ENCODE measurements at places on chromosomes 3 and 15.
A peak's percentile ranks its signal among the peaks of the same experiment; 100 is the strongest.

DNA sequence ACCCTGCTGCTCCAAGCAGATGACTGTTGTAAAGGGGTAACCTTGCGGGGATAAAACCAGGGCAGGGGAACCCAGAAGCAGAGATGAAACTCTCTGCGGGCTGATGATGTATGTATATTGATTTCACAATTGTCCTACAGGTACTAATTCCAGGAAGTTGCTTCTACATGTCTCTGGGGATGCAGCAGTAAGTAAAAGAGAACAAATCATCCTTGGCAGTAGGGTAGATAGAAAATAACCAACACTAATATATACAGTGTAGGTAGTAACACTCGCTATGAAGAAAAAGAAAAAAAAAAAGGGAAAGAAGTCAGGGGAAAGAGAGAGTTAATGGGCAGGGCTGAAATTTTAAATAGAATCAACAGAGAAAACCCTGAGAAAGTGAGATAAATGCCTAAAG, 50.2 kb downstream of the EPHA3 start:
- no peak overlapping the region for H3K27ac ChIP-seq
- no peak overlapping the region for H3K4me3 ChIP-seq
- no peaks in the 10 kb centered on the region for H3K27me3 ChIP-seq
- no peaks in the 10 kb centered on the region for H3K36me3 ChIP-seq

GRCh38 chr3:23077126-23077525, 126.0 kb upstream of the UBE2E2 start:
- no peak for DNase-seq
- no peak overlapping the region for H3K4me3 ChIP-seq
- H3K27ac ChIP-seq: no peak overlapping the region
- peaks cover 1% of the 10 kb centered on the region for H3K4me1 ChIP-seq
- no peaks in the 10 kb centered on the region for H3K27me3 ChIP-seq
- no peaks in the 10 kb centered on the region for H3K36me3 ChIP-seq

DNA sequence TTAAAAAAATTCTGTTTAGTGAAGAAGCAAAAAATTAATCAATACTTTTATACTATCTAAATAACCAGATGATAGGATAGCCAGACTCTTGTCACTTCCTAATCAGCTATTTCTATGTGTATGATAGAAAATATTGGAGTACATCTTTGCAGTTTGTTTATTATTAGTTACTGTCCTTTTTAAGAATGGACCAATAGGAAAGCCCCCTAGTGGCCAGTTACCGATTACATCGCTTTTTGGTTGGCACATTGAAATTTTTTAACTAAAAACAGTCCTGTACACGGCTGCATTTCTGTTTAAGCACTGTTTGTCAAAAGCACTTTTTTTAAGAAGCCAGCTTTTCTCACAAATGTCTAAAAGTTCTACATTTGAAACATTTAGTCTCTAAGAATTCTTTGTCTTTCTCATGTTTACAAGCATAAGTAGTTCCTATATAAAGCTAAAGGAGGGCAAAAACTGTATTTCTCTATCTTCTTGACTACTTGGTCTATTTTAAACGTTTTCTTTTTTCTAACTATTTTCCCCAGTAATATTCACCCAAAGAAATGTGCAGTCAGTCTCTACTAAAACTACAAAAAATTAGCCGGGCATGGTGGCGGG, 253.2 kb upstream of the LRTM1 start:
- H3K4me1 ChIP-seq: no peaks in the 10 kb centered on the region
- DNase-seq: peak; percentile 19
- no peak overlapping the region for H3K27ac ChIP-seq
- H3K36me3 ChIP-seq: no peaks in the 10 kb centered on the region
- no peak overlapping the region for H3K4me3 ChIP-seq
- no peaks in the 10 kb centered on the region for H3K27me3 ChIP-seq

GRCh38 chr3:175593331-175593730, 734.2 kb downstream of the NAALADL2 start:
- no peaks in the 10 kb centered on the region for H3K36me3 ChIP-seq
- DNase-seq: no peak
- no peak overlapping the region for H3K4me3 ChIP-seq
- no peak overlapping the region for H3K27ac ChIP-seq
- no peaks in the 10 kb centered on the region for H3K4me1 ChIP-seq
- H3K27me3 ChIP-seq: no peaks in the 10 kb centered on the region

GRCh38 chr15:25243800-25244097, 195.1 kb downstream of the UBE3A start:
- DNase-seq: no peak
- H3K36me3 ChIP-seq: no peaks in the 10 kb centered on the region
- no peak overlapping the region for H3K4me3 ChIP-seq
- no peak overlapping the region for H3K27ac ChIP-seq
- no peaks in the 10 kb centered on the region for H3K27me3 ChIP-seq

DNA sequence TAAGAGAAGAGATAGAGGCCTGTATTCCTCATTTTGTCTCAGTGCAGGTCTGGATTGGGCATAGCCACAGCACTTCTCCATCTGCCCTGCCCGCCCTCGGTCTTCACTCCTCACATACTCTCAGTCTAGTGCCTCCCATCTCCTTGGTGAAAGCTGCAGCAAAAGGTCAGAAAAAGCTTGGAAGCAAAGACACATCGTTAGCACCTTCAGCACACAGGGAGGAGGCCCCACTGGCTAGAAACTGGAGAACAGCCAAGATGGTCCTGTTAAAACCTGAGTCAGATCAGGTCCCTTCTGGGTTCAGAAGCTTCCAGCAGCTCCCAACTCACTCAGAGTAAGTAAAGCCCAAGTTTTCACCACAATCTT, 1.6 kb upstream of the KLF15 start:
- H3K27me3 ChIP-seq: no peaks in the 10 kb centered on the region
- no peaks in the 10 kb centered on the region for H3K36me3 ChIP-seq
- H3K27ac ChIP-seq: no peak overlapping the region
- DNase-seq: no peak
- no peaks in the 10 kb centered on the region for H3K4me1 ChIP-seq

- no peak for DNase-seq
- no peak overlapping the region for H3K4me3 ChIP-seq
- no peaks in the 10 kb centered on the region for H3K36me3 ChIP-seq
- H3K4me1 ChIP-seq: no peaks in the 10 kb centered on the region
- H3K27ac ChIP-seq: no peak overlapping the region
Measured at GRCh38 chr3:541062-541801, 344.7 kb downstream of the CHL1 start.

DNA sequence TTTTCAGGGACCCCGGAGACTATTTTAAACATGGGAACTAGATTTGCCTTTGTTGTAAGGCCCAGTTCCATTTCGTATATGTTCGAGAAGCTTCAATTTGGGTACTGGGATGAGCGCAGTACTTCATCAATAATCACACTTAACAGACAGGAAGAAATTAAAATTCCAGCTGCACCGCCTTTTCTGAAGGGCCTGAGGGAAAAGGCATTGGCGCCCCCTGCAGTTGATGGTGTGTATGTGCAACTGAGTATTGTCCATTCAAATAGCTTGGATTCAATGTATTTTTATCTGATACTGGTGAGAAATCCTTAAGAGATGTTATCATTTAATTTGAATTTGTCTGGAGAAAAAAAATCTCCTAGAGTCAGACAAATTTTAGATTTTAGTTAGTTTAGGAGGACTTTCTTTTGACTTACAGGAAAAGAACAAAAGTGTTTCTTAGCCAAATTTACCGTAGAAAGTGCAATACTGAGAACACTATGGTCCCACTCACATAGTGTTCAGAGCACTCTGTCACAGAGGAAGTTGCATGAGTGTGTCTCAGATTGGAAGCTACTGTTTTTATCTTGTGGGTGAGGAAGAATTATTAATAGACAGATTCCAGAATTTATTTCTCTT, 5.4 kb upstream of the ALDH1A2 start:
- H3K4me1 ChIP-seq: no peaks in the 10 kb centered on the region
- no peaks in the 10 kb centered on the region for H3K36me3 ChIP-seq
- no peak overlapping the region for H3K4me3 ChIP-seq
- no peaks in the 10 kb centered on the region for H3K27me3 ChIP-seq

- no peak overlapping the region for H3K27ac ChIP-seq
- H3K27me3 ChIP-seq: no peaks in the 10 kb centered on the region
- no peaks in the 10 kb centered on the region for H3K4me1 ChIP-seq
- H3K36me3 ChIP-seq: no peaks in the 10 kb centered on the region
- DNase-seq: no peak
Measured at GRCh38 chr3:65578861-65579260, 459.9 kb downstream of the MAGI1 start.

- H3K4me1 ChIP-seq: no peaks in the 10 kb centered on the region
- DNase-seq: no peak
- no peak overlapping the region for H3K4me3 ChIP-seq
- H3K36me3 ChIP-seq: no peaks in the 10 kb centered on the region
- no peaks in the 10 kb centered on the region for H3K27me3 ChIP-seq
Measured at GRCh38 chr15:97463696-97464095, 496.8 kb upstream of the ARRDC4 start.

DNA sequence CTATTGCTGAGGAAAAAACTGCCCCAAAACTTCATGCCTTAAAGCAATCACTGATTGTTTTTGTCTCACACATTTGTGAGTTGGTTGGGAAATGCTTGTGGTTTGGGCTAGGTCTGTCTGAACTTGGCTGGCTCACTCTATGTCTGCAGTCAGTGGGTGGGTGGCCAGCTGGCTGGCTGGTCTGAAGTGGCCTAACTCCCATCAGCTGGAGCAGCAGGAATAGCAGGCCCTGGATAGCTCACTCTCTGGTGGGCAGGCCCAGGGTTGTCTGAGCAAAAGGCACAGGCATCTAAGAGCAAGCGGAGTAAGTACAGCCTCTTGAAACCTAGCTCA, 37.7 kb upstream of the PRR20G start:
- no peaks in the 10 kb centered on the region for H3K36me3 ChIP-seq
- no peaks in the 10 kb centered on the region for H3K27me3 ChIP-seq
- H3K4me3 ChIP-seq: no peak overlapping the region
- DNase-seq: no peak
- no peak overlapping the region for H3K27ac ChIP-seq

DNA sequence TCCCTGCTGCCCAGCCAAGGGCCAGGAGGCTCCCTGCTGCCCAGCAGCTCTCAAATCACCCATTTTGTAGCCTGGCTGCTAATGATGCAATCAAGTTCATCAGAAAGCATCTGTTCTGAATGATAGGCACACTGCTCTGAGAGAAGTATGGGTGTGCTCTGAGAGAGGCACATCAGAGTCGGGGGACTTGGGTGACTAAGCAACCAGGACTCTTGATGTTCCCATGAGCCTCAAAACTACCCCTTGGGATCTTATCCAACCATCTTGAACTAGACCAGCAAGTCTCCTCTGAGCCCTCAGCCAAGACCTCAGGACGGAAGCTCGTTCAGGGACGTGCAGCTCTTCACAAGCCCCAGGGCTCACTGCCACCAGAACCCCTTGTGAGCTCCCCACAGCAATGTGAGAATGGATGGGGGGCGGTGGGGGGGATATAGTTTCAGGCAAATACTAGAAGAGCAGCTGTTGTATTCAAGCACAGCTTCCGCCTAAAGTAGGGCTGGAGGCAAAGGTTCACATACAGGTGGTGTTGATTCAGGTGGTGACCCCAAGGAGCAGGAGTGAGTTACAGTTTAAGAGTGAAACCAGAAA, 52.2 kb upstream of the HES1 start:
- peaks cover 40% of the 10 kb centered on the region for H3K27me3 ChIP-seq
- H3K4me1 ChIP-seq: no peaks in the 10 kb centered on the region
- H3K36me3 ChIP-seq: no peaks in the 10 kb centered on the region
- H3K27ac ChIP-seq: no peak overlapping the region

- no peak overlapping the region for H3K27ac ChIP-seq
- H3K27me3 ChIP-seq: no peaks in the 10 kb centered on the region
- no peaks in the 10 kb centered on the region for H3K4me1 ChIP-seq
- DNase-seq: no peak
- H3K4me3 ChIP-seq: no peak overlapping the region
- no peaks in the 10 kb centered on the region for H3K36me3 ChIP-seq
Measured at GRCh38 chr3:18703798-18704197, 278.7 kb upstream of the SATB1 start.

GRCh38 chr3:133851266-133851906, 44.3 kb downstream of the RAB6B start:
- H3K36me3 ChIP-seq: no peaks in the 10 kb centered on the region
- no peak for DNase-seq
- H3K27ac ChIP-seq: no peak overlapping the region
- no peak overlapping the region for H3K4me3 ChIP-seq
- peaks cover 18% of the 10 kb centered on the region for H3K27me3 ChIP-seq

DNA sequence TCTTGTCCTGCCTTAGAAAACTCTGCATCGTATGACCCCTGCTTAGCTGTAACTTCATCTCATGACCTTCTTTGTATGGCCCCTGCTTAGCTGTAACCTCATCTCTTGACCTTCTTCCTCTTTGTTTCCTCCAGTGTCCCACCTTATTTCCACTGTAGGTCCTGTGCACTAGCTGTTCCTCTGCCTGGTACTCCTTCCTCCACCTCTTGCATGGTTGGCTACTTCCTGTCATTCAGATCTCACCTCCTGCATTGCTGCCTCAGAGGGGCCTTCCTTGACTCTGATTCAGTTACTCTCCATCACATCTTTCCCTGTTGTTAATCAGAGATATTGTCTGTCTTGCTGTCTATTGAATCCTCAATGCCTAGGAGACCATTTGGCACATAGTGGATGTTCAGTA, 63.2 kb downstream of the PDE8A start:
- H3K36me3 ChIP-seq: no peaks in the 10 kb centered on the region
- DNase-seq: no peak
- H3K4me3 ChIP-seq: no peak overlapping the region
- H3K27ac ChIP-seq: no peak overlapping the region
- H3K27me3 ChIP-seq: no peaks in the 10 kb centered on the region
- H3K4me1 ChIP-seq: no peaks in the 10 kb centered on the region

DNA sequence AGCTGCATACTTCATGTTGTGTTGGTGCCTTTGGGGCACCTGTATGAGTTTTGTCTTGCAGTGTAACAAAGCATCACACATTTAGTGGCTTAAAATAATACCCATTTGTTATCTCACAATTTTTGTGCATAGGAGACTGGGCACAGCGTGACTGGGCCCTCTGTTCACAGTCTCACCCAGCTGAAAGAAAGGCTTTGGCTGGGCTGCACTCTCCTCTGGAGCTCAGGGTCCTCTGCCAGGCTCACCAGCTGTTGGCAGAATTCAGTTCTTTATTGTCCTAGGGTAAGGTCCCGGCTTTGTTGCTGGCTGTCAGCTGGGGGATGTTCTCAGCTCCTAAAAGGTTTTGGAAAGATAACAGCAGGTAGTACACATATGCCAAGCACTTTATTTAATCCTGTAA, 263.3 kb downstream of the CLSTN2 start:
- H3K27ac ChIP-seq: no peak overlapping the region
- DNase-seq: no peak
- H3K27me3 ChIP-seq: no peaks in the 10 kb centered on the region
- H3K4me1 ChIP-seq: no peaks in the 10 kb centered on the region
- no peaks in the 10 kb centered on the region for H3K36me3 ChIP-seq
- H3K4me3 ChIP-seq: no peak overlapping the region

DNA sequence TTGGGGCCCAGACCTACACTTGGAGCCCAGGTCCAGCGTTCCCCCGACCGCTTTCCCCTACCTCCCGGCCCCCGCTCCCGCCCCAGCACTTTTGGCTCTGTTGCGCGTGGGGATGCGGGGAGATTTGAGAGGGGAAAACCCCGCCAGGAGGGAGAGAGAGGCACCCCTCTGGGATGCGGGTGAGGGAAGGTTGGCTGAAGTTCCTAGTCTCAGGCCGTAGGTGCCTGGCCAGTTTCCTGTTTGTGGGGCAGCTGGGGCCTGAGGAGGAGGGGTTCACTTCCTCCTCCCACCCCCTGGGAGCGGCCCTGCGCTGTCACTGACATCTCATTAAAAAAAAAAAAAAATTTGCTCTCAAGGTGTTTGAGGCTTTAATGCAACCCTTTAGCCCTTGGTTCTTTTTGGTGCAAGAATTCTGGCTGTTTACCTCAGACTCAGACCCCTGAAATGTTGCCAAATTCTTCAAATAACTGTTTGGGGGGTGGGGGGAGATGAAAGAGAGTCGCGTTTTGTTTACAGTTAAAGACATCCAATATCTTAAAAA, 2.6 kb downstream of the FAM43A start:
- no peak overlapping the region for H3K4me3 ChIP-seq
- DNase-seq: no peak
- no peaks in the 10 kb centered on the region for H3K36me3 ChIP-seq
- no peaks in the 10 kb centered on the region for H3K27me3 ChIP-seq

Measured in DND-41 (cell line).